Right lobe of liver (tissue), 6 donors: ENCODE measurements at places on chromosomes 2 and 18. TPM values are rescaled to one million over a fixed set of nuclear protein-coding genes. Genes with fewer than 3 reads are reported as not detected.

RASGRP3 gene
- 5.8 TPM for total RNA-seq

MTA3 gene
- total RNA-seq = 11.0 TPM

SPATA3 gene
- total RNA-seq = not detected

- no peak for DNase-seq
Measured at GRCh38 chr2:160934991-160935390, 225.2 kb upstream of the TANK start.
